ENCODE measurements at places on chromosomes 5 and 9.

GRCh38 chr9:96219026-96219899 is 82.7 kb downstream of the HSD17B3 start:
- DNase-seq: peak; percentile 21

DNA sequence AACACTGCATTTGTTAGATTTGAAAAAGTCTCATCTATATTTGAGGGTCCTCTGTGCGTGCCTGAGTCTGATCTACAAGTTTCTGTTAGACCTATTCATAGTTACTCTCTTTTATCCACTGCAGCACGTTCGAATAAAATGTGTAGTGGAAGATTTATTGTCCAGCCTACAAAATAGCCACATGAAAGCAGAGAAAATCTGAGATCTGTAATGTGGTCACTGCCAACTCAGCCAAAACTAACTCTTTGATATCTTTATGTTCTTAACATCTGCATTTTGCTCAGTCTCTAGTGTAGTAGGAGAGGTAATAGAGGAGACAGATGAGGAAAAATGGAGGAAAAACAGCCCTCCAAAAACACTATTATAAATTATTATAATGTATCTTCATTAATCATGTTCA is 354.0 kb downstream of the NPR3 start:
- DNase-seq: no peak

GRCh38 chr9:20137425-20137824 is 348.6 kb upstream of the SLC24A2 start:
- DNase-seq: no peak

- DNase-seq: no peak
Observed at GRCh38 chr5:82151204-82151603, 127.0 kb downstream of the RPS23 start.

GRCh38 chr9:137300567-137301080 is 1.4 kb downstream of the NRARP start:
- DNase-seq: no peak

GRCh38 chr5:27535031-27535557 is 496.7 kb upstream of the CDH9 start:
- no peak for DNase-seq

- DNase-seq: no peak
Observed at GRCh38 chr9:34570376-34570775, 19.1 kb downstream of the CNTFR start.

DNA sequence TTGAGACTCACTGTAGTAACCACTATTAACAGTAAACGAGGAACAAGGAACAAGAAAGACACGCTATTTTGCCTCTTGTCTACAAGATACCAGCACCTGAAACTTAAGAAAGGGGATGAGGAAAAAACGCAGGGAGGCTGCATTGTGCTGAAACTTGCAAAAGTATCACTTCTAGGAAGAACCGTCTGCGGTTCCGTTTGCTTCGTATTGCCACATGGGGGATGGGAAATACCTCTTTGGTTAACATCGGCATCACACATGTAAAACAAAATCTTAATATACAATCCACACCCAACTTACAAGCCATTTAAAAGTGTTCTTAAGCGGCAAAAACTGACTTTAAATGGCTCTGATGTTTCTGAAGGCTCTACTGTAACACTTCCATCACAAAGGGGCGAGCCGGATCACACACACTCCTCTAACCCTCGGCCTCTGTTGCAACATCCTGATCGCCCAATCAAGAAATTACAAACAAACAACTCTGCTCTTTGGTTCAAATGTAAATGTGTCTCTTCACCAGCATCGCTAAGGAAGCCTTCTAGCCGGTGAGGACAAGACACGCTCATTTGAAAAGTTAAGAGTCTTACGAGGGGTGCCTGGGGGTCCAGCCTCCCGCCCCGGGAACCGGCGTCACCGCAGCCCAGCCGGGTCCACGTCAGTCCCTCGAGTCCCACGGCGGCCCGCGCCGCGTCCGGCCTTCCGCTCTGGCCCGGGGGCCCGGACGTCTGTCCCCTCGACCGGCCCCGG is 621 bp downstream of the SEC16A start:
- no peak for DNase-seq

GRCh38 chr5:161460741-161461140 is 85.8 kb downstream of the GABRB2 start:
- no peak for DNase-seq

DNA sequence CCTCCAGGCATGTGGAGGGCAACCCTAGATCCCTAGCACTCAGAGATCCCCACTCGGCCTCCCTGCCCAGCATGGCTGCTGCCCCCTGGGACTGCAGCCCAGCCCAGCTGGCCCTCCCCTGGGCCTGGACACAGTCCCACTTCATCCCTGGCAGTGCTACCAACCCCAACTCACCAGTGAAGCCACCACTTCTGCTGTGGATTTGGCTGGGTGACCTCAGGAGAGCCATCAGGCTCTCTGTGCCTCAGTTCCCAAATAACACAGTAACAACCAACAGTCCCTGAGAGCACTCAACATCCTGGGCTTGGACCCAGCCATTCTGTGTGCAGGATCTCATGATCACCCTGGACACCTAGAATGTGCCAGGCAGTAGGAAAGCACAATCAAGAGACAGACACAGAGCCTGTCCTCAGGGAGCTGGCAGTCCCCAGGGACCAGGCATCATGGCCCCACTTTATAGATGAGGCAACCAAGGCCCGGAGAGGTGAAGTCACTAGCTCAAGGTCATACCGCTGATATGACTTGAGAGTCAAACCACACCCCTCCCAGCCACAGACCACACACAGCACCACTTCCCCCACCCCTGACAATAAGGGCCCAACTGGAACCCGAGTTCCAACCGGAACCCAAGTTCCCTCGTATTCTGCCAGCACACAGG is 4.7 kb upstream of the PSMB7 start:
- no peak for DNase-seq

- no peak for DNase-seq
Observed at GRCh38 chr5:168163966-168164365, 127.5 kb upstream of the WWC1 start.

- DNase-seq: no peak
Observed at GRCh38 chr5:164277720-164278119, 772.3 kb downstream of the MAT2B start.

GRCh38 chr9:25813478-25813877 is 135.2 kb upstream of the TUSC1 start:
- no peak for DNase-seq

DNA sequence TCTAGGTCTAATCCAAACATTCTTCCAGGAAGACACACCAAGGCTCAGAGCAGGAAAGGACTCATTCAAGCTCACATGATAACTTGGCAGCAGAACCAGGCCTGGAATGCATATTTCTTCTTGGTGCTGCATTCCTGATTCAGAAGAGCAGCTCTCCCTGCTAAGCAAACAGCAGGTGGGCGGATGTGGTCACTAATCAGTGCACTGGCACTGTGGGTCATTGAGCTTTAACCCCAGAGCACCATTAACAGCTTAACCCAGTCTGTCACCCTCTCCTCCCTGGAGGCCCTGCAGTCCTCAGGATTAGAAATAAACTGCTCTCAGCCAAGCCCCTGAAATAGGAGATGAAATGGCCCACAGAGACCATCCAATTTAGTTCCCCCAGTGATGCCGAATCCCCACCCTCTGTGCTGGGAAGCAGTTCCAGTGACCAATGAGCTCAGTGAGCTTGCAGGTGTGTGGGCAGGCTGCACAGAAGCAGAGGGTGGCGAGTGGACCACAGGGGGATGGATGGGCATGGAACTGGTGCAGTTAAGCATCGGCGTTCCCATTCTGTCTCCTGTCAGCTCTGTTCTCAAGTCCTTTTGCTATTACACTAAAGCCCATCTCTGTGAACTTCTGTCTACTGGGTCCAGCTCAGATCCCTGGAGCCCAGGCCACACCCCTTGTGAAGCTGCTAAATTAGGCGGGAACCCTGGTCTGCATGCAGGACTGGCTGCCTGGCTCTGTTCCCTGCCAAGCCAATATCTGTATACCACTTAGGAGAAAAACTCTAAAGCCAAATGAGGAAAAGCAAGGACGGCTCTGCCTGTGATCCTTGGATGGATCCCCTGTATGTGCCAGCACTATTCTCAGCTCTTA is 16.6 kb upstream of the MEGF9 start:
- DNase-seq: no peak

GRCh38 chr5:8418049-8418426 is 549.1 kb downstream of the MTRR start:
- DNase-seq: no peak

GRCh38 chr9:14710804-14711203 is 11.7 kb downstream of the CER1 start:
- no peak for DNase-seq

GRCh38 chr9:134047868-134048581 is 19.8 kb downstream of the BRD3 start:
- DNase-seq: no peak

DNA sequence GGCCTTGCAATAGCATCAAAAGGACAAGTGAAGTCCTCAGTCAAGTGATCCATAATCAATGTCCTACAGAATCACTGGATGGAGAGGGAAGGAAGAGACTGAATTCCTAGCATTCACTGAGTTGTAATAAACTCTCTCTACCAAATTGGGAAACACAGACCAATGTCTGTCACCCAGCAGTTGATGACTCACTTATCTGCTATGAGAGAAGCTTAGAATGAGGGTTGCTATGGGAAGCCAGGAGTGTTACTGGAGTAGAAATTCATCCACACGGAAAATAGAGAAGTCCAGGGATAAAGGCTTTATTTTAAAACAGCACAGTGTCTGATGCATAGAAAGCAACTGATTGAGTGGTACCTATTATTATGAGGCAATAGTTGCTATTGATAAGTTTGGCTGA is 407.4 kb downstream of the BRINP1 start:
- DNase-seq: no peak

DNA sequence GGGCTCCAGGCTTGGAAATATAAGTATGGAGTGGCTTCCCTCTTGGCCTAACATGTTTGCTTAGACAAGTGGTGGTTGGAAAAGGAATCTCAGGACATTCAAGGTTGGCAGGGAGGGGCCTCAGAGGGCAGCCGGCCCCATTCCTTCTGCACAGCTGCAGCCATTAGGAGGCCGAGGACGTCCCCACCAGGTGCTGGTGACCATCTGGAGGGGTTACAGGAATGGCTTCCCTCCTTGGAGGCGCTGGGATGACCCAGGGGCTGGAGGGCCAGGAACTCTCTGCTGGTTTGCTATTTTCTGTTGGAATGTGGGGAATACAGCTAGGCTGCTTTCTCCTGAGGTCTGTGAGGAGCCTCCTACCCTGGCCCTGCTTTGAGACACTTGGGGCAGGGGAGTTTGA is 18.5 kb downstream of the STC2 start:
- DNase-seq: no peak

- DNase-seq: no peak
Observed at GRCh38 chr5:154868702-154869101, 10.3 kb downstream of the CNOT8 start.

DNA sequence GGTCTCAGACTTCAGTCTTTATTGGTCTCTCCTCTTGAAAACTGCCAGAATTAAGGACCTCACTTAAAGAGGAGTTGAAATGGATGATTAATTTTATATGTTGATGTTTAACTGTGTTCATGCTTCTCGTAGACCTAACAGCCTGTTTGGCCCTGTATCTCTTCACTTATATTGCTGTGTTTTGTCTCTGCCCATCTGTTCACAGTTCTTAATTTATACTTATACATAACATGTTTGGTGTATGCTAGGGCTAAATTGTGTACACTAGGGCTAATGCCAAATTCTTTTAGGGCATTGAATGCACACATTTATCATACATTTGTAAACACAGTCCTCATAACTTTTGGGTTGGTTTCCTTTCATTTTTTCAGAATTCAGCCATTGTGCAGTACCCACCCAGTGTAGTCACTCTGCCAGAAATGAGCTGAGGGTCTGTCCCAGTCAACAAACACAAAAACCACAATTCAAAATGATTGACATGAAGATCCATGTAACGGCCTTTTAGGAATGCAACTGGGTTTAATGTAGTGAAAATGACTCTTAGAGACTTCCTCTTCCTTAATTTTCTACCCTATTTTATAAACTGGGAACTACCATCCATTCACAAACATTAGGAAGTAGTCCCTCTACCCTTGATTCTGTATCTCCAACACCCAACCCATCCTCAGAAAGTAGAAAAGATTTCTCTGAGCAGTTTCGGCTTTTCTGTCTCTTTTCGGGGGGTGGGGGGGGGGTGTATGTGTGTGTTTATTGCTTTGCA is 668.8 kb upstream of the KLF4 start:
- DNase-seq: no peak

GRCh38 chr5:112208699-112209615 is 210.1 kb downstream of the EPB41L4A start:
- no peak for DNase-seq

DNA sequence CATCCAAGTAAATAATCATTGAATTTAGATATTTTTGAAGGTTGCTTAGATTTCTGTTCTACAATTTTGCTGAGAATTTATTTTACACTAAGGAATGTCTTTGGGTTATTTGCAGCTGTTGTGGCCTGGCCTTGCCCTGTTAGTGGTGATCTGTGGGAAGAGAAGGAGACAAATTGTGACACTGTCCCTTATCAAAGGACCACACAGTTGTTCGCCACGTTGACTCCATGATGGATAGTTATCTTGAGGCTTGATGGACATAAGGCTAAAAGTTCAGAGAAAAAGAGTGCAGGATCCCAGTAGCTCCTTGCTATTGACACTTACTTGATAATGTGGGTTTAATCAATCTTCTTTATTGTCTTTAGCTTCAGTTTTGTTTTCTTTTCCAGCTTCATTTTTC is 186.6 kb upstream of the MEF2C start:
- DNase-seq: no peak

DNA sequence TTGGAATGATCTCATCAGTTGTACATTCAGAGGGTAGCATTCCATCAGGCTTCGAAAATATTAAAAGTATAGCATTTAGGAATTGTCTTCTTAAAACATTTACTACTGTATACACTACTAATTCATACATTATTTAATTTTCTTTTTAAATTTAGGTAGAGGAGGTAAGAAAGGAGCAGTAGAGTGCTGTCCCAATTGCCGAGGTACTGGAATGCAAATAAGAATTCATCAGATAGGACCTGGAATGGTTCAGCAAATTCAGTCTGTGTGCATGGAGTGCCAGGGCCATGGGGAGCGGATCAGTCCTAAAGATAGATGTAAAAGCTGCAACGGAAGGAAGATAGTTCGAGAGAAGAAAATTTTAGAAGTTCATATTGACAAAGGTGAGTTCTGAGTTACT is 5.2 kb downstream of the DNAJA1 start:
- no peak for DNase-seq

- no peak for DNase-seq
Observed at GRCh38 chr9:108119530-108120113, 630.1 kb upstream of the KLF4 start.

GRCh38 chr9:81069038-81069795 is 620.1 kb downstream of the TLE1 start:
- DNase-seq: no peak

DNA sequence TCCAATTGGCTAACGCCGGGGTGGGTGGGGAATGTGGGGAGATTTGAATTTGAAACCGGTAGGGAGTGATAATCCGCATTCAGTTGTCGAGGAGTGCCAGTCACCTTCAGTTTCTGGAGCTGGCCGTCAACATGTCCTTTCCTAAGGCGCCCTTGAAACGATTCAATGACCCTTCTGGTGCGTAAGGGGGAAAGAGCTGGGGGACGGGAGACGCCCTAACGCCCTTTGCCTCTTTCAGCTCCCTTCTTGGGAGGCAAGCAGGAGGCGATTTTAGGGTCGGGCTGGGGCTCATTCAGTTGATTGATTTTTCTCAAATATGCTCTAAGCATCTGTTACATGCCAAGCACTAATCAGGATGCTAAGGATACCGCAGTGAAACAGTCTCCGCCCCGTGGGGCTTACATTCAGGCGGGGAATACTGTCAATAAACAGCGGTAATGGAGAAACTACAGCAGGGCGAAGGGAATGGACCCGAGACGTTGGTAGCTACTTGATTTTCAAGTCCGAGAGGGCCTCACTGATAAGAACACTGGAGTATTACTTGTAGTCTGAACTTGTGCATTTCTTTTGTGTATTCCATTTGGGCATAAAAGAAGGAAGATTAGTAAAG is at the start of gene HMMR:
Gene HMMR, plus strand, starts transcription at position 71 of the 610 bp plus-strand sequence. Its CDS starts 61 bp downstream, at position 132.
- DNase-seq: no peak

All from stimulated activated CD4-positive, alpha-beta T cell treated with anti-CD3 and anti-CD28 coated beads, Interleukin-4, amount 100 ng/mL, for 4 hours (primary cell).